ENCODE measurements at places on chromosomes 2 and 18.

- DNase-seq, result no peak
These were observed 21.0 kb upstream of the RBBP8 start for GRCh38 chr18:22912149-22912548.

- no peak for DNase-seq
These were observed 149.4 kb upstream of the SLC1A4 start for GRCh38 chr2:64839844-64840243.

- no peak for DNase-seq
These were observed 76.7 kb upstream of the WDR75 start for GRCh38 chr2:189364607-189365006.

DNA sequence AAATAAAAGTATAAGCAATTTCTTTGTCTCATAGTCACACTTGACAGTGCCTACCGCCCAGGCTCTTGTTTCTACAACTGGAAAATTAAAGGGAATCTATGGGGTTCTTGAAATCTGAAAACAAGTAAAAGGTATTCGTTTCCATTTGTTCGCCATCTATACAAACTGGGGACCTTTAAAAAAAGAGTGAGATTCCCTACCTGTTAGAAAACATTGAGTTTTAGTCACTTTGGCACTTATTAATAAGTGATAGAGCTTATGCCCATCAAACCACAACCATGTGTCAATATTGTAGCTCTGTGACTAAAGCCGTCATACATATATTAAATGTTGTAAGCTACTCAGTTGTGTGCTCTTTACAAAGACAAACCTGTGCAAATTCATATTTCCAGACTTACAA lies 13.2 kb downstream of the FN1 start:
- DNase-seq, result no peak

GRCh38 chr2:11031876-11032275 lies 120.1 kb downstream of the KCNF1 start:
- DNase-seq, result no peak

Measured in stimulated activated CD8-positive, alpha-beta memory T cell treated with anti-CD3 and anti-CD28 coated beads, Interleukin-2, amount 100 ng/mL, for 1 hour (primary cell).